HT-29 (cell line): ENCODE measurements at places on chromosomes 2 and 18.

DNA sequence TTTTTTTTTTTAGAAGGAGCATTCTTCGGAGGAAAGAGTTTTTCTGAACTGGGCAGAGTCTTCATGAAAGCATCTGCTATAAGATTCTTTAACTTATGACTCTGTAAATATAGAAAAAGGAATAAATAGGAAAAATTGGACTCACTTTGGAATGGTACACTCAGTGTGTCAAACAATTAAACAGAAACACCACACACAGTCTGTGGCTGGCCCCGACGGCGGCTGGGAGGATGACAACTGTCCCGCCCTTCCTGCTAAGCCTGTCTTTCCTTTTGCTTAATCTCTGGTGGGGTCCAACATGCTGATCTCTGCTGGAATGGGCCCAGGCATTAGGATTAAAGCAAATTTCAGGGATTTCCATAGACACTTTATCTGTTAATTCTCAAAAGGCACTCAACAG, 12.5 kb upstream of the RAB31 start:
- DNase-seq = no peak

DNA sequence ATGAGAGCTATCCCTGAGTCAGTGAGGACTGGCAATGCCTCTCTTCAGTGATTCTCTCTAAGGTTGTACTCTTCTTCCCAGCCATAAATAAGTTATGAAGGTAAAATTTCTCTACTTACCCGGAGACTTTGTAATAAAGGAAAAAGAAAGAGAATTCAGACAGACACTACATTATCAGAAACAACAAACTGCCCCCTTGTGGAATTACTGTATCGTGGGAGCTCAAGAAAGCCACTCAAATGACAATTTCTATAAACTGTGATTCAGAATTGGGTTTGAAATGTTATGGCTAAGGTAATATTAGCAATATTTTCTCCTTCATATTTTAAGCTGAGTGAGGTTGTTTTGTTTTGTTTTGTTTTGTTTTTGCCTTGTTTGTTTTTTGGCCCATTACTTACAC, 155.8 kb upstream of the TANK start:
- DNase-seq = peak; percentile 16

- no peak for DNase-seq
Measured at GRCh38 chr2:189297446-189297845, 117.9 kb upstream of the COL5A2 start.

DNA sequence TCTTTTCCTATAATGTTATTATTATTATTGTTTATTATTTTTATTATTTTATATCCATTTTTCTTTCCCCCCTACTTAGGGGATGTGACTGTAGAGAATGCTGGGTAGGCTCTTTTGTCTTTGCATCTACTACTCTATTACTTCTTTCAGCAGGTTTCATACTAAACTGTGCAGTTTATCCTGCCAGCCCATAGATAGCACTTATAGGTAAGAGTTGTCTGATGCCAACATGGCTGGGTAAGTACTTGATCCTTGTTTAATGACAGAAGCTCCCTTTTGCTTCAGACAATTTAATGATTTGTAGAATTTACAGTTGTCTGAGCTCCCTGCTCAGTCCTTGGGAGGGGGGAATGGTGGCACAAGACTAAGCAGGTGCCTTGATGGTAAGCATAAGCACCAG, 262.9 kb upstream of the CDH2 start:
- no peak for DNase-seq

- no peak for DNase-seq
Measured at GRCh38 chr18:48785091-48785614, 165.6 kb downstream of the SMAD7 start.

- no peak for DNase-seq
Measured at GRCh38 chr2:191936882-191937405, 90.1 kb upstream of the CAVIN2 start.

GRCh38 chr18:50629148-50629631, 69.3 kb downstream of the MAPK4 start:
- no peak for DNase-seq

DNA sequence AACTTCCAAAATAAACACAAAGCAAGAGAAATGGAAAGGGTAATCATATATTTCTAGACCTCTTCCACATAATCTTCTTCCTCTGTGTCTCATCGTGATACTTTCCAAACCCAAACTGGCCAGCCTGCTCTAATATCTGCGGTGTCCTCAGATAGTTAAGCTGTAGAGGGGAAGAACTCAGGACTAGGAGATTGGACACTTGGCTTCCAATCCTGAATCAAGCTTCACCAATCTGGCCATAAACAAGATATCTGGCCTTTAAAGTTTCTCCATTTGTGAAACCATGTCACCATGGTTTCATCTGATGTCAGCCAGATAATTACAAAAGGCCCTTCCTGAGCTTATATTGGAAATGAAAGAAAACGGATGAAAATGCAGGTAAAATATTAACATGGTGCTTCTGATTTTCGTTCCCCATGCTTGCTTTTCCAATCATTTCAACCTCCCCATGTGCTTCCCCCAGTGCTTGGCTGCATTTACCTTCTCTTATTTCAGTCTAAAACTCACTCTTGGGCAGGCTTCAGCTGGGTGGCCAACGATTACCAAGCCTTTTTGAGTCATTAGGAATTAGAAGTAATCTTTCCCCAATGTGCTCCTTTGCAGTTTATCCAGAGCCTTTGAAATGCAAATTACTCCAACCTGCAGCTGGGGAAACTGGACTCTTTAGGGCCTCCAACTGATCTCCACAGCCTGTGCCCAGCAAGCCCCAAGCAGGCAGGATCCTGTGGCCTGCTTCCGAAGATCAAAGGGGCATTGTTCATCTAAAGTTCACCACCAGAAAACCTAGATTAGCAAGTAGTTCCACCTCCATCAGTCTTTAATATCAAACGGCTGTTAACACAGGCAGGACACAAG, 44.5 kb upstream of the MYCN start:
- DNase-seq = no peak

DNA sequence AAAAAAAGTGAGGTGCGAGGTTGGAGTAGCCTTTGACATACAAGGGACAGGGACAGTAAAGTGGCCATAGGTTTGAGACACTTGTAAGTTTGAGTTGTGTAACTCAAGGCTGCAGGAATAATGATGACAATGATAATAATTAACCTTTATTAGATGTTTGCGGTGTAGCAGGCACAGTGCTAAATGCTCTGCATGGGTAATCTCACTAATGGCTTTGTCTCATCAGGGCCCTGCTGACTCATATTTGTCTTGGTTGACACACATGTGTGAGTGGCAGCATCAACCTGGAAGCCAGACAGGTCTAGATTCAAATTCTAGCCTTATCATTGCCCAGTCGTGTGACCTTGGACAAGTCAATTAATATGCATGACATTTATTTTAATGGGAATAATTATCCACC, 126.2 kb downstream of the FSHR start:
- peak; percentile 38 for DNase-seq

GRCh38 chr18:2908166-2908945, 61.5 kb downstream of the EMILIN2 start:
- DNase-seq = no peak

GRCh38 chr18:76405681-76406356, 89.2 kb downstream of the ZNF516 start:
- DNase-seq = peak; percentile 2

DNA sequence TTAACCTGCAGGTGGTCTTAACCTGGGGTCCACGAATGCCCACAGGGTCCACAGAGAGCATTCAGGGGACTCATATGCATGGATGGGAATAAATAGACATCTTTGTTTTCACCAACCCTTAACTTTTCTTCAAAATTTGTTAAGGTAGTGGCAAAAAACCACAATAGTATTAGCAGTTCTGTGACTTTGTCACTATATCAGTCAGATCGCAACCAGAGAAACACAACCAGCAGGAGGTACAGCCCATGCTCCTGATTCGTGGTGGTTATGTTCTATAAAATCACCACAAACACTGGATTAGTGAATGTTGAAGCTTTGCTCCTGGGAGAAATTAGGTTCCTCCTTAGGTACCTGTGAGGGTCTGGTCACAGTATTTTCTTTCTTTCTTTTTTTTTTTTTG, 31.6 kb downstream of the B3GNT7 start:
- DNase-seq = no peak

DNA sequence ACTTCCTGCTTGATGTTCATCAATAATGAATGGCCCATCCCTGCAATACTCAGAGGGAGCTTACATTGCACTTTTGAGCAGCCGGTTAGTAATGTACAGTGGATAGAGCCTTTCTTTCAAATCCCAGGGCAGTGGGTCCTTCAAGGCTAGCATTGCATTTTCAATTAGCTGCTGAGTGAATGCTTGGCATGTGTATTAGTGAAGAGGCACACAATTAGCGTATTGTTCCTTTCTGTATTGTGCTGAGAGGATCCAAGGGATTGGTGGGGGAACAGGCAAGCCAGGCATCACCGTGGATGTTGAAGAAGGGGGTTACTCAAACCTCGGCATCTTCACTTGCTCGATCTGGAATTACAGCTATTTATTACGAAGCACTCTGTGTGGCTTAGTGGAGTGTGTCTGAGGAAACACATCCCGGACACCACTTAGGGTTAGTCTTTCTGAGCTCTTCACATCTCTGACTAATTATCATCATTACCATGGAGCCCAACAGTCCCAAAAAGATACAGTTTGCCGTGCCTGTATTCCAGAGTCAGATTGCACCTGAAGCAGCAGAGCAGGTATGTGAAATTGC, at the start of gene PPP1R1C:
Gene PPP1R1C (plus strand): TSS at position 222 of the 574 bp plus-strand sequence. CDS start 258 bp downstream, at position 480.
- DNase-seq = no peak

GRCh38 chr2:240503848-240504247, 53.9 kb downstream of the ANKMY1 start:
- DNase-seq = no peak

- DNase-seq = no peak
Measured at GRCh38 chr2:219118504-219118903, 42.1 kb downstream of the NHEJ1 start.

DNA sequence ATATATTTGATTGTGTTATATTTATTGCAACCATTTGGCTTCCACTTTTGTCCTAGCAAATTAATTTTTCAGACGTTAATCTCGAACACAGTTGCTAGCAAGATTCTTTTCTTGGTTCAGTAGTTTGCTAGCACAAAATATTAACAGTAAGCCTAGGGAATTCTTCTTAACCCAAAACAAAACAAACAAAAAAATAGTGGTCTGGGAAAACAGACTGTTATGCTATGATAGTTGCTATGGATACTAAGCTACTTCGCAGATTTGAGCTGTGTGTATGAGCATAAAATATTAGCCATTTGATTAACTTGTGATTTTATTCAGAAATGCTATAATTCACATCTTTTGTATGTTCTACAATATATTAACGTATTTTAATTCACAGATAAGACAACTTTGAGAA, 541.5 kb upstream of the NETO1 start:
- DNase-seq = no peak
